Fibroblast of pulmonary artery (primary cell): ENCODE measurements at places on chromosomes 16 and 17.

DNA sequence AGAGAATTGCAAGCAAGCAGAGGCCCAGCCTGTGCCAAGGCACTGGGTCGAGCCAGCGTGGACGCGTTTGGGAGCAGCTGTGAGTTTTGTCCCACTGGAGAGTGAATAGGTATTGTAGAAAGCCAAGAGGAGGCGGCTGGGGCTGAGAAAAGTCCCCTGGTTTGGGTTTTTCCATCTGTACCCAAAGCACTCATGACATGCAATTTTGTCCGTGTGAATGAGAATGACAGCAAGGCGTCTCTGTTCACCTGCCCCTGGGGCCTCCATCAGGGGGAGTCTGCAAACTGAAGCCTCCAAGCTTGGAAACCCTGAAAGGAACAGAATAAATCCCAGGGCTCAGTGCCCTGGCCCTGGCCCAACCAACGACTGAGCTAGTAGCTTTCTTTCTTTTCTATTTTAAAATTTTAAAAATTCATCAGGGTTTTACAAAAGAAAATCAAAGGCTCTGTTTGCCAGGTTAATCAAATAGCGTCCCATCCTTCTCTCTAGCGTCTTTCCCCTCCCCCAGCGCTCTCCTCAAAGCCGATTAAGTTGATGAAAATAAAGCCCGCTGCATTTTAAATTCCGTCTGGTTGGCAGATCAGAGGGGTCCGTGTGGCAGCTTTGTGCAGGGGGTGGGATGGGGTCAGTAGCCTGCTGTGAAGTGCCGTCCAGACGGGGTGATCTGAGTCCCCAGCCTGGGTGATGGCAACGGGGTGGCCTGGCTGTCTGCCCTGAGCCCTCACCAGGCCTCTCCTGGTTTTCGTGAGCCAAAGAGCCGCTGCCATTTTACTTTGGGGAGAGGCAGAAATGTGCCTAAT is 171.0 kb downstream of the KATNIP start:
- DNase-seq, result no peak

DNA sequence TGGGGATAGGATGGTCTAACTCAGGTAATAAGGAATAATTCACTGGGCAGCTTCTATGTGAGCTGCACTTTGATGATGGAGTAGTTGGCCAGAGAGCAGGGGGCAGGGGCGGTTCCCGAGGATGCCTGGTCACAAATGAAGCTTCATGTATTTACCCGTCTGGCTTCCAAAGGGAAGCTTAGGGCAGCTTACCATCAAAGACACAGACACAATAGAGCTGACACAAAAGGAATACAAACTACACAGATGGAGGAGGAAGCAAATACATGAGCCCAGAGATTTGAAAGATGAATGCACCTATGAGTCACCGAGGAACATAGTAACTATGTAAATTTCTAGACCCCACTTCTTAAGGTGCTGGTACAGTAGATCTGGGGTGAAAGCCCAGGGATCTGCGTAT is 8.7 kb upstream of the EMP2 start:
- no peak for DNase-seq

DNA sequence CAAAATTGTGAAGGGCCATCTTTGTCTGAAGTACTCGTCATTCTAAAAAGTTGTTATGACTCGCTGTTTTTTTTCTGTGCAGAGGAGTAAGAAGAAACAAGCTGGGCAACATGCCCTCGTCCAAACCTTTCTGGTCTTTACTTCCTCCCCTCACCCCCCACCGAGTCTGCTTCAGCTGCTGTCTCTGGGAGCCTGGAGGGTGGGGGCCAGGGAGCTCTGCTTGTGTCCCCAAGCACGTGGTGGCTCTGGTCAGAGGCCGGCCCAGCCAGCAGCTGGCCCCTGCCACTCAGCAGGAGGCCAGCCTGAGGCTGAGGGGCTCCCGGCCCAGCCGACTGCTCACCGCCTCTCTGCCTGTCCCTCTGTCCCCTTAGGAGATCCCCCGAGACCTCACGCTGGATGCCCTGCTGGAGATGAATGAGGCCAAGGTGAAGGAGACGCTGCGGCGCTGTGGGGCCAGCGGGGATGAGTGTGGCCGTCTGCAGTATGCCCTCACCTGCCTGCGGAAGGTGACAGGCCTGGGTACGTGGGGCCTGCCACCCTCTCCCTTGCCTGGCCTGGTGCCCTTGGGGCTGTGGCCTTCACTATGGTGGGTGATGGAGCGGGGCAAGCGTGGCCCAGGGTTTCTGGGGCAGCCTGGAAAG is 53.7 kb upstream of the LGALS9 start:
- peak; percentile 61 for DNase-seq

DNA sequence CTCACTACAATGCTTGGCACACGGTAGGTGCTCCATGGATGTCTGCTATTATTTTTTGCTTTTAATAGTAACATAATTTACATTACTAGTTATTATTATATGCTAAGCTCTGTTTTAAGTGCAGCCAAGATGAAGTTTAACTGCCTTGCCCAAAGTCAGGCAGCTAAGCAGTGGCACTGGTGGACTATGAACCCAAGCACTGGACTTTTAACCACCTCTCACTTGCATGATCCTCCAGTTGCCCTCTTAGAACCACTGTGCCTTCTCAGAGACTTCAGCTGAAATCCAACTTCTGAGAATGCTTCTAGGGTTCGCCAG is 1.5 kb upstream of the ZNF207 start:
- DNase-seq, result no peak

DNA sequence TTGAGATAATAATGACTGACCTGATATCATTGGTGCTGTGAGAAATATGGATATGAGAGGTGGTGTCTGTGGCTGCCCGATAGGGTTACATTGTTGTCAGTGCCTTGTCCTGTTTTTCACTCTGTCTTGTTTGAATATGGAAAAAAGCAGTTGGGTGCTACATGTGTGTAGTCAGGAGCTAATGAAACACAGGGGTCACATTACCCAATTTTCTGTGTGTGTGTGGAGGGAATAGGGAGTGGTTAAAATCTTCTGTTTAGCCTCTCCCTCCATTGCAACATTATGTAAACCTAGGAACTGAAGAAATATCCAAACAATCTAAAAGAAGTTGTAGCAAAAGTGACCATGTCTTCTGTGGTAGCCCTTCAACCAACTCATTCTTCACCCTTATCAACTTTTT is 527.7 kb upstream of the SOX9 start:
- no peak for DNase-seq

DNA sequence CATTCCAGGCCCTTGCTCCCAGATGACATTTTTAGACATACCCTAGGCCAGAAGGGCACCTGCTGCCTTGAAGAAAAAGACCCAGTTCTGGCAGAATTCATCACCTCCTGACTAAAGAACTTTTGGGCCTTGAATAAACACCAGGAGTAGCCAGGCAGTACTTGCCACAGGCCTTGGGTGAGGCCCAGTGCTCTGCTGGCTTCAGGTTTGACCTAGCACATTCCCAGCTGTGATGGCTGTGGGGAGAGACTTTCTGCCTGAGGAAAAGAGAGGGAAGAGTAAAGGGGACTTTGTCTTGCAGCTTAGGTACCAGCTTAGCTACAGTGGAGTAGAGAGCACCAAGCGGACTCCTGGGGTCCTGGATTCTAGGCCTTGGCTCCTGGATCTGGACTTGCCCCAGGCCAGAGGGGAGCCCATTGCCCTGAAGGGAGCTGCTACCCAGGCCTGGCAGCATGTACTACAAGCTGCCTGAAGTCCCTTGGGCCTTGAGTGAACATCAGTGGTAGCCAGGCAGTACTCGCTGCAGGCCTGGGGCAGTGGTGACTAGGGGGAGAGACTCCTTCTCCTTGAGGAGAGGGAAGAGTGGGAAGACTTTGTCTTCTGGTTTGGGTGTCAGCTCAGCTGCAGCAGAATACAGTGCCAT is 44.3 kb downstream of the ABCA8 start:
- no peak for DNase-seq

GRCh38 chr16:74465851-74466685 is 44.8 kb upstream of the CLEC18B start:
- peak; percentile 38 for DNase-seq

DNA sequence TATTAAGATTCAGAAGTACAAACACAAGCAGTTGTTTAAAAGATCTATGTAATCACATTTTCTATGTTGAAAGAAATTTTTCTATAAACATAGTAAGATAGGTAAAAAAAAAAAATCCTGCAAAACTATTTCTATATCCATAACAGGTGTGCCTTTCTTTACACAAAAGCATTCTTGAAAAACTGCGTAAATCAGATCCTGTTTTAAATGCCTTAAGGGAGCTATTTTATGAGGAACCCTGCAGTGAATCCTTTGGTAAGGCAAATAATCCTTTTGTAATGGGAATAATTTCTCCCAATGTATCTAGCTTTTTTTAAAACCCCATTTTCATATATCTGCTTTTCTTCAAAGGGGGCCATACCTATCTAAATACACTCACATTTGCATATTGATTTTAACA is 157.3 kb downstream of the AATF start:
- no peak for DNase-seq

DNA sequence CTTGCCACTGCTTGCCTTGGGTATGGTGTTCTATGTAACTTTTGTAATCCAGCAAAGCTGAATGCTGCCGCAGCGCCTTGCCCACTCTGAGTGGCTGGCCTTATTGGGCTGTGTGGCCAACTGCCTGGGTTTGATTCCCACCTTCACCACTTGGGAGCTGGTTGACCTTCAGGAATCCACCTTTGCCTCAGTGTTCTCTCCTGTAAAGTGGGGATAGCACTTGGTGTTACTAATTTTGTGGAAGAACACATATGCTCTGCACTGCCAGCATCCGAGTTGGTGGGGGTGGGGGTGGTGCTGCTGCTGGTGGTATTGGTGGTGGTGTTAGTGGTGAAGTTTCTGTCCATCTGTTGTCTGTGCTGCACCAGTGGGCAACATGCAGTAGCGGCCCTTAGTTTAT is 32.8 kb downstream of the AKAP1 start:
- no peak for DNase-seq

- DNase-seq, result no peak
Observed at GRCh38 chr17:6696906-6697305, 16.3 kb downstream of the SLC13A5 start.
